Tongue (tissue), 3 donors: ENCODE measurements at places on chromosomes 4 and X.
A peak's percentile ranks its signal among the peaks of the same experiment; 100 is the strongest.

DNA sequence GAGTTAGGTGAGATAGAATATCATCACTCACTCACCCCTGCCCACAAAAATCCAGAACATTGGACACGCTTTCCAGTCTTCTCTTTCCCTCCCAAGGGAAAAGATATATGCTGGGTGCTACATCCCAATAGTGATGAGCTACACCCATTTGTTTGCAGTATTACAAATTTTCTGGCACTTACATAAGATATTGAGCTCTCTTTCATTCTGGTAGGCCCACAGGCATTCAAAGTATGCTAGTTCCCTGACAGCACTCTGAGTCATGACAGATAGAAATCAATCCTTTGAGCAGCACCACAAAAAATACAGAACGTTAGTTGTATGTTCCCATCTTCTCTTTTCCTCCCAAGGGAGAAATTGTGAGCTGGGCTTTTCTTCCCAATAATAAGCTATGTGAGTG is 477.6 kb upstream of the GRID2 start:
- DNase-seq: no peak

- DNase-seq: no peak
Observed at GRCh38 chr4:3317011-3317655, 24.3 kb downstream of the RGS12 start.

DNA sequence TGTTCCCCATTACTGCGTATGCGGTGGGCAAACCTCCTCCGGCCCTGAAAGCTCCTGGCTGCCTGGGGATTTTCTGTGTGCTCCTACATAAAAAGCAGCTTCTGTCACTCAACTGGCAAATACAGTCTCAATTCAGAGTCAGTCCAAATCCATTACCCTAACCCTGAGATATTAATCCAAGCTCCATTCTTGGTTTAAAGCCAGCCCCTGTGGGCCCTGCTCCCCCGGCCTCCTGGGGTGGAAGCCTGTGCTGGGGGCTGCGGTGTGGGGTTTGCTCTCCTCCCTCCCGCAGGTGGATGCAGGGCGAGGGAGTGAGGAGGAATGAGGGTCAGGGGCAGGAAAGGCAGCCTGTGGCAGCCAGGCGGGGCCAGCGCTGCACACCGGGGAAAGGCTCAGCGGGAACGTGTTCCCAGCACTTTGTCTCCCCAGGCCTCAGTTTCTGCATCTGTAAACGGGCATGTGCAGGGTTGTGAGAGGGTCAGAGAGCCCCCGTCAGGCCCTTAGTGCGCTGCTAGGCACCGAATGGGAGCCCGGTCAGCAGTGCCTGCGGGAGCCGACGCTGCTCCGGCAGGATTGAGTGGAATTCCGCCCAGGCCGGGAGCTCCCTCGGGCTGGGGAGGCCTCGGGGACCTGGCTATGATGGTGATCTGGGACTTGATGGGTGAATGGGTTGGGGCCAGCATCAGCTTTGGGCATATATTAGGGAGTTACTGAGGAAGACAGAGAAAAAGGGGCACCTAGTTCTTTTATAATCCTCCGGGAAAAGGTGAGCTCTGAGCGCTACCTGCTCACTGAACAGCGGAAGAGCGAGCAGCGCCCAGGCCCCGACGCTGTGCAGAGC is 6.3 kb upstream of the RGS12 start:
- DNase-seq: peak; percentile 32

DNA sequence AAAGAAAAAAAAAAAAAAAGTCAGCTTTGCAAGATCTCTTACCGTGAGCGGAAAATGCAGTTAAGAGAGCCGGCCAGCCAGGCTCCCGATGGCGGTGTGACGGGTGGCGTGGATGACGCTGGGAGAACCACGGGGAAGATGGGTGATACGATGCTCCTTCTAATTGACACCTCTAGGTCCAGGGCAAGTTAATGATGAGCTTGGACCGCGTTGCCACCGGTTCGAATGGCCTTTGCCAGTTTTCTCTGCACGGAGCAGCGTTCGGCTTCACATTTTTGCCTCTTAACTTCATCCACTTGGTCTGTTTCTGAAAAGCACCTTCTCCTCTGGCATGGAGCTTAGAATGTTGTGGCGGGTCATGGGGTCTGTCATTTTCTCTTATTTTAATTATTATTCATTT is 33.2 kb downstream of the SHOX start:
- DNase-seq: no peak

DNA sequence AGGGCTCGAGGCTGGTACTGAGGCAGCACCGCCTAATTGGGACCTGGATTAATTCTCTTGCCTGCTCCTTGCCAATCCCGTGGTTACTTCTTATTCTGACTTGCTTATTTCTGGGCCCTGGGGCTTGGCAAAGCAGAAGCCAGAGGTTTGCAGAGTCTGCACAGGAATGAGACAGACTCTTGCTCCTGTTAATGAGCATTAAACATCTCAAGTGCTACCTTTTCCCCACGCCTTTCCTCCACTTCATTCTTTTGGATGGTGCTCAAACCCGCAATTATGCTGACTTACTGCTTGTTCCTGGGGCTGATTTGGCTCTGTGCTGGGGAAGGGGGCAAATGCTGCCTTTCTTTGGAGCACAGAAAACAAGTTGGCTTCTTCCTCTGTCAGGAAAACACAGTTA is 16.5 kb upstream of the STOX2 start:
- no peak for DNase-seq

GRCh38 chrX:71953391-71953790 is 42.7 kb downstream of the NHSL2 start:
- no peak for DNase-seq

DNA sequence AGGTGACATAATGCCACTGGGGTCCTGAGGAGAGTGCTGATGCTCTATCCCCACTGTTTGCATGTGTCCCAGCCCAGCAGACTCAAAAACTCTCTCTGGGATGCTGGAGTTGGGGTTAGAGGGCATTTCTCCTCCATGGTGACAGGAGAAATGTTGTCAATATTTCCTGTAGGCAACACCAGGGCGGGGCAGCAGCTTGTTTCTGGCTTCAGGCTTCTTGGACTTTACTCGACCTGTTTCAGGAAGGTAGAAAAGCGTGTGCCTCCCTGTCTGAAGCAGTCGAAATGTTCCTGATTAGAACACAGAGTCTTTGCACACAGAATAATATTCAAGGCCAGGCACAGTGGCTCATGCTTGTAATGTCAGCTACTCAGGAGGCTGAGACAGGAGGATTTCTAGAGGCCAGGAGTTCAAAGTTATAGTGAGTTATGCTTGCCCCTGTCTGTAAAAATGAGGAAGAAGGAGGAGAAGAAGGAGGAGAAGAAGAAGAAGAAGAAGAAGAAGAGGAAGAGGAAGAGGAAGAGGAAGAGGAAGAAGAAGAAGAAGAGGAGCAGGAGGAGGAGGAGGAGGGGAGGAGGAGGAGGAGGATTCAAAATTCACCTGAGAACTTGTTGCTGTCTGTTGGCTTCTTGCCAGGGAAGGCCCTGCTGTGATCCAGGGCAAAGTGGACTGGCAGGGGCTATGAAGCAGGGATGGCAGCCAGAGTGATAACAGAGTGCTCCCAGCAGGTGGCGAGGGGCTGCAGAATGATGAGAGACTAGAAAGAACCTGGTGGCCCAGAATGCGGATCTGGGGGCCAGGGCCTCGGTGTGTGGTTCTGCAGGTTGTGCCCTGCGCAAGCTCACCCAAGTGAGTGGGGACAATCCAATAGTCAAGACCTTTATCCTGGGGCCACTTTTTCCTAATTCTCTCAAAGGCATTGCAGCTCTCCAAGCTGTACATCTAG is 82.9 kb downstream of the RTL5 start:
- peak; percentile 29 for DNase-seq

DNA sequence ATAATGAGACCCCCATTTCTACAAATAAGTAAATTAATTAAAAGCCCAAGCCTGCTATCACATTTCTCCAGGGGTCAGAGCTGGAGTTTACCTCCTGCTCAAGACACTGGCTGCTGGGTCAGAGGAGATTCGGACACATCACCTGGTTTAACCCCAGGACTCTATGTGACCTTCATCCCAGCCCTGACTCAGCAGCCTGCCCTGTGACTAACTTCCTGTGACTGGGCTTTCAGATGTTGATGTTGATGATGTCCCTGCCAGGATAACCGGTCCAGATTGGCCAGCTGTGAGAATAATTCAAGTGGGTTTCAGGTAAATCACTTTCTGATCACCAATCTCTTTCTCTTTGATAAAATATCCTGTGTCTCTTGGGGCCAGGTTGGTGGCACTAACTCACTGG is 102.4 kb upstream of the MAML3 start:
- DNase-seq: no peak

DNA sequence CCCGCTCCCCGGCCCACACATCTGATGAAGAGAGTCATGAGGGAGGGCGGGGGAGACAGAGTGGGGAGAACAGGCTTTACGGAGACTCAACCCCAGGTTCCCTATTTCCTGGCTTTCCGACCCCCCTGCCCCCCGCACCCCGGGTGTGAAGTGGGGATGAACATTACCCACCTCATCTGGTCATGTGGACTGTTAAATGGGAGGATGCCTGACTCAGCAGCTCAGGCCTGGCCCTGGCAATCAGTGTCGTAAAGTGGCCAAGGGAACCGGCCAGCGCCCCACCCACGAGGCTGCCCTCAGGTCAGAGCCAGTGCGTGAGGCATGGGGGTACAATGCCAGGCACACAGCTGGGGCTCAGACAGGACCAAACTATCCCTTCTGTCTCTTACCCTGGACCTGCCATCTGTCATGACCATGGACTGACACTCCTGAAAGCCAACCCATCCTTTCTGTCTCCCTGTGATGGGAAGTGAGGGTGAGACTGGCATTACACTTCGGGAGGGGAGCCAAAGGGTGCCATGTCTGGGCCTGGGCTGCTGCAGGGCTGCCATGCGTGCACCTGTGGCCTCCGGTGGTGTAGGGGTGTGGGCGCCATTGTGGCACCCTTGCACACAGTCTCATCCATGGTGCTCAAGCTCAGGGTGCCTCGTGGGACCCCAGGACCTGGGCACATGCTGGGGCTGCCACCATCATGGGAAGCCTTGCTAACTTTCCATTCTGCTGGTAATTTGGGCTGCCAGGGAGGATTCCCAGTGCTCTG is 106.1 kb upstream of the PSAPL1 start:
- DNase-seq: no peak

- no peak for DNase-seq
Observed at GRCh38 chr4:57051095-57051494, 59.1 kb downstream of the IGFBP7 start.

GRCh38 chrX:70434914-70435586 is 9.6 kb upstream of the DLG3 start:
- peak; percentile 50 for DNase-seq

- peak; percentile 69 for DNase-seq
Observed at GRCh38 chr4:84971319-84971932, 4.9 kb upstream of the WDFY3 start.

GRCh38 chrX:111837197-111837596 is 38.8 kb upstream of the TRPC5OS start:
- DNase-seq: peak; percentile 73

- no peak for DNase-seq
Observed at GRCh38 chrX:74922922-74923543, 2.2 kb downstream of the NEXMIF start.

GRCh38 chr4:87974856-87975462 is 555 bp upstream of the SPP1 start:
- DNase-seq: no peak

- DNase-seq: no peak
Observed at GRCh38 chrX:153877571-153878261, 8.3 kb downstream of the L1CAM start.

DNA sequence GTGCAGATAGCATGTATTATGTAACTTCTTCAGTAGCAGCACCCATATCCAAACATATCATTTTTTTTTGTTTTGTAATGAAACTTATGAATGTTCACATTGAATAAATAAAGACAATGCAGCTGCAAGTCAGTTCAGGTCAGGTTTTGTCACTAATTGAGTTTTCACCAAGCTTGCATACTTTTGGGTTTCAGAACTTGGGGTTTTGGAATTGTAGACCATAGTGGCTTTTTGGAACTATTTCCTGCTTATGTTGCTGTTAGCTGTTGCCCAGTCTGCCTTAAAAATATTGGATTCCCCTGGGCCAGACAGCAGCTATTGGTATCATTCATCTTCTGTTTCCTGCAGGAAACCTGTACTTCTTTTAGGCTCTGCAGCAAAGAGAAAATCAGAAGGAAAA is 113.4 kb upstream of the LIMCH1 start:
- DNase-seq: no peak

DNA sequence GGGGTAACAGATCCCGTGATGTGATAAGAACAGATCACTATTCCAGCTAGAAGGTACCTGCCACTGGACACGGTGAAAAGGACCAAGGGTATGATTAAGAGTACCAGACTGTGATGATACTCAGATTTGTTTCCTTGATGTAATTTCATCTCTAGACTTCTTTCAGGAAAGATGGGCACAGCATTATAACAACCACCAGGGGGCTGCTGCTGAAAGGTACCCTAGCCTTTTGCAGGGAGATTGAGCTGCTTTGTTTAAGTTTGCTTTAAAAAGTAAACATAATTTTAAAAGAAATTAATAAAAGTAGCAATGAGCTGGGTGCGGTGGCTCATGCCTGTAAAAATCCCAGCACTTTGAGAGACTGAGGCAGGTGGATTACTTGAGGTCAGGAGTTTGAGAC is 145.4 kb downstream of the EMCN start:
- DNase-seq: no peak

DNA sequence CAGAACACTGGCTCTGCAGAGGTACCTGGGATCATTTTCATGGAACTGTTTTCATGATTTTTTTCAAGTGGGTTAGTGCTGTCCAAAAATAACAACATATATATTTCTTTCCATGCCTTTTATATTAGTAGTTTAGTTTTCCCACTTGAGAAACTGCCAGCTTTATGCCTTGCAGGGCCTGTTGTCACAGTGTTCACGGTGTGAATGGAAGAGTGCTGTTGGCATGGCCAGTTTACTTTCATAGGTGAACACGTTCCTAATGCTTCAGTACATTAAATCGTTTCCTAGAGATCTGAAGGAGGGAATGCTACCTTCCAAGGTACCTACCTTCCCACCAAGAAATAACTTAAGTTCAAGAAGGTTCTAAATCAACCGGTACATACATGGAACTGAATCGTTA is 12.6 kb downstream of the DOCK11 start:
- DNase-seq: no peak

- DNase-seq: no peak
Observed at GRCh38 chr4:185700048-185700447, 111.9 kb downstream of the SORBS2 start.

GRCh38 chr4:174222266-174222872 is 61.1 kb downstream of the FBXO8 start:
- DNase-seq: peak; percentile 44

DNA sequence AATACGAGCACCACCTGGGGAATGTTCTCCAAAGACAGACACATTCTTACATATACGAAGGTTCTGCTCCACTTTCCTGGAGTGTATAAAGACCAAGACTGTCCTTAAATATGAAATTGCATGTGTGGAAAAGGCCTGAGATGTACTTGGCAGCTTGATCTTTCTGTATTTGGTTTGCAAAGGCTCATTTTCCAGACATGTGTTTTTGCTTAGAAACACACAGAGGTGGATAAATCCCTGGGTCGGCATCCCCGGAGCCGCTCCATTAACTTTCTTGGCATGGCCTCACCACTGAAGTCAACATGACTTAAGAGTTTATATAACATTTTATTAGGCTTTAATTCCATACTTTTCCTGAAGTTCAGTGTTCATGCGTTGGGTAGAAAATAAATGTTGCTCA is 239.4 kb downstream of the LDB2 start:
- DNase-seq: peak; percentile 83

GRCh38 chr4:75566911-75567310 is 11.0 kb downstream of the ODAPH start:
- no peak for DNase-seq
